ENCODE measurements at places on chromosomes 1 and 21. TPM values are rescaled to one million over a fixed set of nuclear protein-coding genes. Genes with fewer than 3 reads are reported as not detected.

DNA sequence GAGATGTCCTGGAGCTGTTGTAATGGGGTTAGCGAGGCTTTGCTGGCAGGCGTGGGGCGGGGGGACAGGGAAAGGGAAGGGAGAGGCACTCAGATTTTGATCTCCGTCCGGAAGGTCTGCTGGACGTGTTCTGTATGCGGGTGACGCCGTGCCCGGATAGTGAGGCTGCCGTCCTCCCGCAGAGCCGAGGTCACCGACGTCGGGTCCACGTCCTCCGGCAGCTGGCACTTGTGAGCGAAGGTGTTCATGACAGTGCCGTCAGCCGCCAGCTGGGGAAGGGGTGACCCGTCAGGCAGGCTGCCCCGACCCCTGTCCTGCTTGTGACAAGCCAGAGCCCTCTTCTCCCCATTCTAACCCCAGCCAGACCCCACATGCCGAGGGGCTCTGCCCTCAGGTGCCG is 2.4 kb downstream of the HSPB7 start:
- DNase-seq, result no peak

- DNase-seq, result no peak
These were observed 127.4 kb downstream of the DHRS3 start for GRCh38 chr1:12490532-12491142.

GRCh38 chr1:182955596-182956588 is 2.9 kb upstream of the SHCBP1L start:
- no peak for DNase-seq

DNA sequence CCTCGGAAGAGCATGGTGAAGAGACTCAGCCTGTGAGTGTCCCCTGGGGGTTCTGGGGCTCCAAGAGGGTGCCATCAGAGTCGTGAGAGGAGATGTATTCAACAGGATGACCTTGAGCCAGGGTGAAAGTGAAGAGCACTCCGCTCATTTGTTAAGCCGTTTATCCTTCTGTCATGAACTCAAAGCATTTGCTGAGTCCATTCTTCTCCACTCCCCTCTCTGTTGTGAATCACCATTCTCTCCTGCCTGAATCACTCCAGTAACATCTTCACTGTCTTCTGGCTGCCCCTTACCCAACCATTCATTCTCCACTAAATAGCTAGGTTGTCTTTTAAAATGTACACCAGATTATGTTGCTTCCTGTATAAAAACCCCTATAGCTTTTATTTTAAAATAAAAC is 102.2 kb downstream of the RGL1 start:
- no peak for DNase-seq

DNA sequence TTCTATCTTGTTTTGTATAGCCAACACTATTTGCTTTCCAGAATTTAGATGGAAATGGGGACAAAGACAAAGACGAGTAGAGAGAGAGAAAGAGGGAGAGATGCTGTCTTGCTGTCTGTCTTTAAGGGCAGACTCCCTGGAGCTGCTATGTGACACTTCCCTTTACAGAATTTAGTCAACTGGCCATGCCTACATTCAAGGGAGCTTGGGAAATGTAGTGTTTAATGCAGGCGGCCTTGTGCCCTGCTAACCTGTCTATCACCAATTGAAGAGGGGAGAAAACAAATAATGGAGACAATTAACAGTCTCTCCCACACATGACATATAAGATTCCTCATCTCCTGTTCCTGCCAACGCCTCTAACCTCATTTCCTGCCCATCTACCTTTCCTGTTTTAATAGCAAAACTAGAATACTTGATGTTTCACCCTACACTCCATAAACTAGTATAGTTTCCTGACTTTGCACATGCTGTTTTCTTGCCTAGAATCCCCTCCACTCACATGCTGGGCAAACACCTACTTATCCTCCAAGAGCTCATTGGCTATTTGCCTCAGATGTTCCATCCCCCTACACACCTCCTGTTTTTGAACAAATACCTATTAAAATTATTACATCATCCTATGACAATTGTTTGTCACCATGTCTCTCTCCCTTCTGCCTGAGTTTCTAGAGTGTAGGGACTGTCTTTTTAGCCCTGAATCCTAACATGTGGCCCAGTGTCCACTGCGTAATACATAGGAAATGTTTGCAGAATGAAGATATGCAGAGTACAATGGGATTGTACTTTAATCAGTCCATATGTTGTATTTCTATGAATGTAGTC is 117.2 kb downstream of the SLC25A24 start:
- DNase-seq, result no peak

- DNase-seq, result no peak
These were observed 27.6 kb downstream of the CTNNBIP1 start for GRCh38 chr1:9882296-9882944.

DNA sequence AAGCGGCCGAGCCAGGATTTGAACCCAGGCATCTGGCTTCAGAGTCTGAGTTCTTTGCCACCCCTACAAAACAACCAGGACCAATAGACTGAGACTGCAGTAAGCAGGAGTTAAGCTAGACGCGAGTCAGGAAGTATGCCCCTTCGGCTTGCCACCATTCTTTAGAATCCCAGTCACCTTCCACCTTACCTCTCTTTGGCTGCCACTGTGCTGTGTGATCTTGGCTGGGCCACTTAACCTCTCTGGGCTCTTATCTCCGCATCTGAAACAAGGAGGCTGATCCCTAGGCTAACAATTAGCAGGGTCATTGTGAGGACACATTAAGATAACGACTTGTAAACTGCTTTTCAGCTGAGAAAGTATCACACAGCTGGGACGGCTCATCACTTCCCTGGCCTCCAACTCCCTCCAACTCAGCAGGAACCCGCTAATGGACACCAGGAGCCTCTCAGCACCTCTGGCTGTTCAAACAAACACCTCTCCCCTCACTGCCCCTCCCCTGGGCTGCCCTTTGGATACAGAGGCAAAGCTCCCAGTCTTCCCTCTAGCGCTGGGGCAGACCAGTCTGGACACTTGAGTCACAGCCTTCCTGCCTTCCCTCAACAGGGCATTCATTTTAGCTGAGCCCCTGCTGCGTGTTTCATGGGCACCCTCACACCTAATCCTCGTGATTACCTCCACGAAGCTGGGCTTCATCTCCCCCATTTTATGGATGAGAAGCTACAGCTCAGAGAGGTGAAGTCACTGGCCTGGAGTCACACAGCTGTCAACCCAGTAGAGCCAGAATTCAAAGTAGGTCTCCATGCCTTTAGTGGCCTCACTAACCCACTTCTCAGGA is 83.2 kb downstream of the CAMK2N1 start:
- no peak for DNase-seq

- no peak for DNase-seq
These were observed 100.8 kb upstream of the RNPC3 start for GRCh38 chr1:103424650-103425049.

DNA sequence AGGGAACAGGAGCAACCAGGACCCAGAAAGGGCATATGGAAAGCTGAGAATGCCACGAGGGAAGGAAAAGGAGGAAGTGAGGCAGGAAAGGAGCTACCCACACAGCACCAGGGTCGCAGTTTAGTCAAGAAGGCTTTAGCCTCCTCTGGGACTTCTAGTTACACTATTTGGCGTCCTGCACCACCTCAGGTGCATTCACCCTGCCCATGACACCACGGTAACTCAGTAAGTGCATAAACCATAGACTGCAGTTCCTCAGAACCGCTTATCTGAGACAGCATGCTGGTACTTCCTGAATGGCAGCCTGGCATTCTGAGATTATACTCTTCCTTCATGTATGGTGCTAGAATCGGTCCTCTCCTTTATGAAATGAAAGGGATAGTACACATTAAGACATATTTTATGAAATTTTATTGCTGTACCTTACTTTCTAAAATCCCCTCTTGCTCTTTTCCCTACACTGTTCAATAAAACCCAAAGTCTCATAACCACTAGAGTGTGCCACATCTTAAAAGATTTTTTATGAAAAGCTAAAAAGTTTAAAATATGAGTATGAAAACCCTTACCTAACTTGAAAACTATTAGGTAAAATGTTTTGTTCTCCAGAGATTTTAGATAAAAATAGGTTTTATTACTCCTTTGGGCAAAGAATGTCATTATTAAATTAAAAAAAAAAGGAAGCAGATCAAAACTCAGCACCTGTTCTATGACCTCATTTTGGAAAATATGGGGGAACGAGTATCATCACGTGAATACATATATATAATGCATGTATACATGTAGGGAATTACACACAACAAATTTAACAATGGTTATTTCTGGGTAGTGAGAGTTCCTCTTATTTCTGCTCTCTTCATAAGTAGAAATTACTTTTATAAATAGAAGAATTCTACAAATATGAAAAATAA is 67.3 kb downstream of the VAV3 start:
- DNase-seq, result no peak

GRCh38 chr21:33362044-33362555 is 37.3 kb downstream of the IFNAR1 start:
- no peak for DNase-seq

GRCh38 chr1:8285103-8285502 is 32.8 kb upstream of the SLC45A1 start:
- DNase-seq, result no peak

DNA sequence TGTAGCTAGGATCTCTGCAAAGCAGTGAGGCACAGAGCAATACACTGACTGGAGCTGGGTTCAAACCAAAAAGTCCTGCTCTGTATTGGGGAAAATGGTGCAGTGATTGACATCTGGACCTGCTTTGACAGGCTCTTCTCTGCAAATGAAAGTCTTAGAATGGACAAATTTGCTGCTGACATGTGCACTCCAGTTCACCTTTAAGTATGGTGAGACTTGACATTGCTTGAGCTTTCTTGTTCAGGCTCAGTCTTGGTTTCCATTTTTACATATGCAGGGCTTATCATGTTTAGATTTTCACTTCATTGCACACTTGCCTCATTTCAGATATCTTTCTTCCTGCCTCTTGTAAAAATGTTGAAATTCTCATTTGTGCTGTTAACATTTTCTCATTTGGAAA is 1655.0 kb downstream of the MRPL39 start:
- no peak for DNase-seq

DNA sequence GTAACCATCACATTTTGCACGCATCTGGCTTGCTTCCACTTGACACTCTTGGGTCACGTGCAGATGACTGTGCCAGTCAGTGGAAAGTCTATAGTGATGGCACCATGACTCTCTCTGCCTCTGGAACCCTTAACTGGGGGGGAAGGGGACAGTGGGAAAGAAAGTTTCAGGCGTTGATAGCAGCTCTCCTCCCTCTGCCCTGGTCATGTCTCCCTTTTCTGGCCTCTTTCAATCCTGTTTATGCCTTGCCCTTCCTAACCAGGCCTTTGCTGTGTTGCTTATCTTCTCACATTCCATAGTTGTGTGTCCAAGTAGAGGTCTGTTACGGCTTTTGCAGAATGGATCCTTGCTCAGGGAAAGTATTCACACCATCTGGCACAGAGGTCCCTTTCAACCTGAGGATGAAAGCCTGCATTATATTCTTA is 93.5 kb downstream of the NRDC start:
- no peak for DNase-seq

GRCh38 chr1:15198684-15199083 is 45.1 kb downstream of the TMEM51 start:
- no peak for DNase-seq

DNA sequence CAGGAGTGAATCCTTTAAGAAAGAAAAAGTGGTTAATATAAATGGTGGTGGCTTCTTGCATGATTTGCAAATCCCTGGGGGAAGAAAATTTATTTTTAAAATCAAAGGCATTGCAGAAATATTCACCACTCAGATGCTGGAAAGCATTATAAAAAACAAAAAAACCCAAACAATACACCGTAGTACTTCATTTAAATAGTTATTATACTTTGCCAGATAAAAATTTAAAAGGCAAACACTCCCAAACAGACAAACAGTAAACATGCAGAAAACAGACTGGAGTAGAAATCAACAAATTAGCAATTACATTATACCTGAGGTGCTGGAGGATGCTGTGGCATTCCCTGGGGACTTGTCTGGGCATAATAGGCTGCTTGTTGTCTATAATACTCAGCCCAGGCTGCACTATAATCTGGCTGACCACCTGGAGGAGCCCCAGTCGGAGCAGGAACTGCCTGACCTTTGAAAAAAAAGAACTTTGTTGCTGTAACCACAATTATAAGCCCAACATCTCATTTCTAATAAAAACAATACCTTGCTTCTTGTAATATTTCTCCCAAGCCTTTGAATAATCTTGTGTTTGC is 29.9 kb downstream of the FUBP1 start:
- no peak for DNase-seq

DNA sequence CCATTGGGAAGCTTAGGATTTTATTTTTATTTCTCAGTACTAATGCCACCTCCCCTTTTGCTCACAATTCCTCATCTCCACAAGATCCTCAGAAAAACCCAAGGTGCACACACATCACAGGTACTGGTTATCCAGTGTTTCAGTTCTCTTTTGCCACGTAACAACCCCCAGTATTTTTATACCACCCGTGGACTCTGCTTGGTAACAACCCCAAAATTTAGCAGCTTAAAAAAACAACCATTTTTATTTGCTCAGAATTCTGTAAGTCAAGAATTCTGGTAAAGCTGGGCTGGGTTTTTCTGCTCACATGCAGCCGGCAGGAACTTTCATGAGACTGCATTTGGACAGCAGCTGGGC is 180.0 kb downstream of the KAZN start:
- no peak for DNase-seq

DNA sequence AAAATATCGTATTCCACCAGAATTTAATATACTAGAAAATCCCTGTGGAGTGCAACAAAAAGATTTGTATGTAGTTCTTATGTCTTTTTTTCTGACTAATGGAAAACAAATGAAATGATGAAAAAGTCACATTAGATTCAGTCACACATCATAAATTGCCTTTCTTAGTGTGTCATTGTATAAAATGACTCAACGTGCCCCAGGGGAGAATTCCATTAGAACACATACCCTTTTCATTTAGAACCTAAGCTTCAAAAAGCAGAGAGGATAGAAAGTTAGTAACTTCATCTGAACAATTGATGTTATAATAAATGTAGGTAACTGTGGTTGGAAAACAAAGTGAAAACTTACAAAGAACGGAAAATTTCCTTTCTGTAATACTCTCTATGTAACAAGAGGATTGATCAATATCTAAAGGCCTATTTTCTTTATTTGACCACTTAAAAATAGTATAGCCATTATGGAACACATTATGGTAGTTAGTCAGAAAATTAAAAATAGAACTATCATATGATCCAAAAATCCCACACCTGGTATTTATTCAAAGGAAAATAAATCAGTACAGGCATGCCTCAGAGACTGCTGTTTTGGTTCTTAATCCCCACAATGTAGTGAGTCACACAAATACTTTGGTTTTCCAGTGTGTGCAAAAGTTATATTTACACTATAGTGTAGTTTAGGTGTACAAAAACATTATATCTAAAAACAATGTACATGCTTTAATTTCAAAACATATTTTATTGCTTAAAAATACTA is 1016.1 kb downstream of the KCNT2 start:
- no peak for DNase-seq

Gene LCE1E
- not detected for total RNA-seq

Gene TMEM61
- not detected for total RNA-seq

Gene NEK2
- total RNA-seq, result not detected

Gene VTCN1
- 0.64 TPM for total RNA-seq

Gene HTR6
- not detected for total RNA-seq

Gene ACTL8
- total RNA-seq, result not detected

Gene TCP10L
- total RNA-seq, result 1.3 TPM

Gene KRTAP7-1
- total RNA-seq, result not detected

Gene PALMD
- total RNA-seq, result 17.8 TPM

Measured in uterus (tissue), 4 donors.